Dermis blood vessel endothelial cell (primary cell): ENCODE measurements at places on chromosomes 7 and 10. TPM values are rescaled to one million over a fixed set of nuclear protein-coding genes. Genes with fewer than 3 reads are reported as not detected.

GBX1 gene
- total RNA-seq, result not detected in 2 replicates

DNA sequence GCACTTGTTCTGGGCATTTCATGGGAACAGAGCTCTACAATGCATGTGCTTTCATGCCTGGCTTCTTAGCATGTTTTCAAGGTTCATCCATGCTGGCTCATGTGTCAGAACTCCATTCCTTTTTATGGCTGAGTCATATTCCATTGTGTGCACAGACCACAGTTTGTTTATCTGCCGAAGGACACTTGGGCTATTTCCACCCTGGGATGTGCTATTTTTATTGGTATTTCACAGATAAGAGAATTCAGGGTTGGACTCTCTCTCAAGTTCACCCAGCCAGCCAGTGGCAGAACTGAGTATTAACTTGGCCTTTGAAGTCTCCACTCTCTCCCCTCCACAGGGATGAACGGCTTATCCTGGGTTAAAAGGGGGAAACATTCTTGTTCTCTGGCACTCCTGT lies 190.7 kb upstream of the GPR26 start:
- DNase-seq, result no peak

DNA sequence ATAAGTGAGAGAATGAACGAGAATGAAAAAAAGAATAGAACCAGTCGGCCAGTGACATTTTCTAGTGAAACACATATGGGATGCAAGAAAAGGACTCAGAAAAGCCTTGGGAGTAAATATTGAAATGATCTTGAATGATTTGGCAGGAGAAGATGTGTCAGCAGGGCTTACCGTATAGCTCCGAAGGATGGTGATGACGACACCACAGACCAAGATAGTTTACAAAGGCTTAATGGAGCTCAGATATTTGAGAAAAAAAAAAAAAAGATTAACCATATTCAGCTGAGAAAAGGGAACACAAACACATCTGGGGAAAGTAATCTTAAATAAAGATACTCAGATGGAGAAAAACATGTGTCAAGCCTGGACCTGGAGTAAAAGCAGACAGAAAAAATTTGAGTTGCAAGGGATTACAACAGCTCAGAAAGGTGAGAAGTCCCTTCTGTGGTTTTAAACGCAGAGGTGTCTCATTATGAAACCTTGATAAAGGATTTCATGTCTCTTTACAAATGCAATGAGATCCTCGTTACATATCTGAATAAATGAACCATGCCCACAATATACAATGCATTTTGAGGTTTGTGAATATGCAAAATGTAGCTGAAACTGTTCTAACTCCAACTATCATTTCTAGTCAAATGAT lies 36.0 kb downstream of the DNAJB9 start:
- DNase-seq, result no peak

- DNase-seq, result no peak
Observed at GRCh38 chr7:37211097-37211880, 237.4 kb downstream of the ELMO1 start.

GRCh38 chr10:73716251-73716650 lies 18.3 kb upstream of the AGAP5 start:
- DNase-seq, result no peak

DNA sequence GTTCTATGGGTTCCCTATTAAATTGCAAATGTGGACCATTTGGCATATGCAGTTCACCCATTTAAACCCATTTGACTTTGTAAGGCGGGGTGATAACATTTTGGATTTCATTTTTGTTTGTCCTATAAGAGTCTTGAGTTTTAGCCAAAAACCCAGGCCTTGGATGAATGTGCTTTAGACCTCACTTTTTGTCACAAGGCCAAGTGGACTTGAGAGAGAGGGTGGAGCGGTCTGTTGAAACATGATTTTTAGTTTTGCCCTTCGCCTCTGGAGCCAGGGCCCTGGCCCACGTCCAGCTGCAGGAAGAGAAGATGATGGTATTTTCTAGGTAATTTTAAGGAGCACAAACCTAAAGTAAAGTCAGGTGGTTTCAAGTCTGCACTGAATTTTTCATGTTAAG lies 260.1 kb downstream of the SLC25A13 start:
- no peak for DNase-seq

- no peak for DNase-seq
Observed at GRCh38 chr10:92177546-92177945, 113.3 kb downstream of the CPEB3 start.

TUBB8 gene
- 0.09 TPM in 1 of 2 replicates, not detected in the other for total RNA-seq

GRCh38 chr7:7911369-7912123 lies 57.0 kb upstream of the GLCCI1 start:
- DNase-seq, result no peak

ALOX5 gene
- 0.34 and 0.60 TPM in 2 replicates for total RNA-seq

- DNase-seq, result no peak
Observed at GRCh38 chr10:35160743-35161142, 34.1 kb downstream of the CREM start.

GRCh38 chr10:70832852-70833528 lies 17.2 kb downstream of the SGPL1 start:
- peak; percentile 81 for DNase-seq

- no peak for DNase-seq
Observed at GRCh38 chr7:83053965-83054364, 108.7 kb downstream of the PCLO start.

DNA sequence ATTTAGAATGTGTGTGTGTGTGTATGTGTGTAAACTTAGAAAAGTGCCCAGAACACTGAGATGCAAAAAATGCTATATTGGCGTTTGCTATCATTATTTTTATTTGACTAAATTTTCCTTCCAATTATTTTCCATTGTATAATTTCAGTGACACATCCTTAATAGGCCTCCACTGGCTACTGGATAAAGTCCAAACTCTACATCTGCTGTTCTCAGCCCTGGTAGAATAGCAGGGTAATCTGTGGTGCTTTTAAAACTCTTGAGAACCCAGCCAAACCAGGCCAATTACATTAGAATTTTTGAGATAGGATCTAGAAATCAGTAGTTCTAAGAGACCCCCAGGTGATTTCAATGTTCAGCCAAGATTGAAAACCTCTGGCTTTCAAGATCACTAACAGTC lies 66.4 kb downstream of the ZNF503 start:
- no peak for DNase-seq

DNA sequence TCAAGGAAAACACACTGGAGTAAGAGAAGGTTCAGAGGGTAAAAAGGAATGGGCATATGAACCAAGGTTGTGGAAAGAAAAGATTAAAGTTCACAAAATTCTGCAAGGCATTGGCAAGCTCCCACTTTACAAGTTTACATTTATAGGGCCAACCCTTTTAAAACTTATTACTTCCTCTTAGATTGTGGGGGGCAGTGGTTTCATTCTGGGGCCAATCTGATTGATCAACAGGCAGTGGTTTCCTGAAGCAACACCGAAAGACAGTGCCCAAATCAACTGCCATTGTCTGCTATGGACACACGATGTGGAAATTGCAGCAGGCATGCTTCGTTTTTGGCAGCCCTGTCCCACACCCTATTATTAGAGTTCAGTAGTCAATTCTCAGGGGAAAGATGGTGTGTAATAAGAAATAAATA lies 154.0 kb downstream of the SGMS1 start:
- no peak for DNase-seq

DNA sequence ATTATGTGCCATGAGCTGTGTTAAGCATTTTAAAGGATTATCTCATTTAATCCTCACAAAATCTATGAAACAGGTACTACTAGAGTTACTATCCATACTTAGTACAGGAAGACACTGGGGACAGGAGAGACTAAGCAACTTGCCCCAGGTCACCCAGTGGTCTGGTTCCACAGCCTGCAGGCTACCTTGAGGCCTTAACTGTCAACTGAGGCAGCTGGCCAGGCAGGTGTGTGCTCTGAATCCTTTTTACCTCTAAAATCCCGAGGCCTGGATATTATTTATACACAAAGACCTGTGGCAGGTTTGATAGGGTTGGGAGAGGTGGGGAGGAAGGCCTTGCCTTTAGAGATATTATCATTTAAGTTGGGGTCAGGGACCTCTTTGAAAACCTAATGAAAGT lies 3.1 kb downstream of the ZNF777 start:
- DNase-seq, result no peak

ANKRD1 gene
- total RNA-seq, result 441 and 829 TPM in 2 replicates

PLAC9 gene
- 0.60 and 0.68 TPM in 2 replicates for total RNA-seq

CPA2 gene
- not detected in 2 replicates for total RNA-seq

GRCh38 chr7:92875173-92875572 lies 38.8 kb upstream of the CDK6 start:
- DNase-seq, result no peak

- DNase-seq, result no peak
Observed at GRCh38 chr7:128404143-128404681, 5.6 kb downstream of the IMPDH1 start.
